ENCODE measurements at places on chromosomes 12 and 14.

- no peak for DNase-seq
These were observed 87.8 kb upstream of the EEA1 start for GRCh38 chr12:93016752-93017350.

DNA sequence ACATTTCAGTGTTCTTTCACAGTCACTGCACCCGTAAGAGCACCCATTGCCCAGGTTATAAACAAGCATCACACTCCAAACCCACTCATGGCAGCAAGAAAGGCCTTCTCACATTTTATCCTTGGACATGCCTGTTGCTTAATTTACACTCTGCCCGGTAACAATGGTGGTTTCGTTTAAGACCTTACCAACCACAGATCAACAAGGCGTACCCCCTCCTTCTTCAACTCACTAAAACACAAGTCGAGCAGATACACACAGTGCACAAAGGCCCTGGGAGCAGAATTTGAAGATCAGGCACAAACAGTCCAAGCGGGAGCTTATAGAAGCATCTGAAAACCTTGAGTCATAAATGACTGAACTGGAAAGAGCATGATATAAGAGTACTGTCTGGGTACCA is 98.1 kb downstream of the GALC start:
- DNase-seq, result no peak

GRCh38 chr12:127729381-127729780 is 537.6 kb upstream of the TMEM132C start:
- no peak for DNase-seq

DNA sequence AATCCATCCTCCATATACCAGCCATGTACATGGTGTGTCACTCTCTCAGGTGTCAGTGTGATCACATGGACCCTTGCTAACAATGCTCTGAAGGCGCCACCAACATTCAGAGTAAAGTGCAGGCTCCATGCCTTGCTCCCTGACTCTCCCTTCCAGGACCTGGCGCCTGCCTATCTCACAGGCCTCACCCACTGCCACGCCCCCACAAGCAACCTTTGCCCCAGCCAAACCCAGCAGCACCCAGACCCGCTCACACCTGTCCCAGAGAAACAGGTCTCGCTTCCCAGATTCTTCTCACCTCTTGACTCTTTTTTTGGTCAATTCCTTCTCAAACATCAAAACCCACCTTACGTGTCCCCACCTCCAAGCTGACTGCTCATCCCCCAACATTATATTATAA is 52.3 kb downstream of the KCNK10 start:
- no peak for DNase-seq

GRCh38 chr12:107778383-107779025 is 4.0 kb downstream of the ASCL4 start:
- DNase-seq, result no peak

- DNase-seq, result no peak
These were observed 14.2 kb downstream of the SSH1 start for GRCh38 chr12:108843187-108843586.

GRCh38 chr12:31233061-31233730 is 92.8 kb downstream of the SINHCAF start:
- DNase-seq, result no peak

GRCh38 chr12:131803961-131804521 is 24.2 kb upstream of the MMP17 start:
- DNase-seq, result no peak

- peak; percentile 39 for DNase-seq
These were observed 60.6 kb downstream of the FBXL14 start for GRCh38 chr12:1533602-1534304.

- DNase-seq, result no peak
These were observed 6.4 kb upstream of the ISM2 start for GRCh38 chr14:77505031-77505430.

GRCh38 chr14:50773632-50774541 is 57.1 kb downstream of the NIN start:
- peak; percentile 7 for DNase-seq

- no peak for DNase-seq
These were observed 183.5 kb upstream of the CAND1 start for GRCh38 chr12:67085699-67086098.

GRCh38 chr12:104273503-104273902 is 30.0 kb upstream of the EID3 start:
- no peak for DNase-seq

GRCh38 chr12:107560165-107560898 is 125.3 kb upstream of the PWP1 start:
- DNase-seq, result no peak

- DNase-seq, result no peak
These were observed 866.0 kb upstream of the TMEM132C start for GRCh38 chr12:127401005-127401404.

- DNase-seq, result no peak
These were observed 46.1 kb upstream of the OTOGL start for GRCh38 chr12:80053051-80053790.

DNA sequence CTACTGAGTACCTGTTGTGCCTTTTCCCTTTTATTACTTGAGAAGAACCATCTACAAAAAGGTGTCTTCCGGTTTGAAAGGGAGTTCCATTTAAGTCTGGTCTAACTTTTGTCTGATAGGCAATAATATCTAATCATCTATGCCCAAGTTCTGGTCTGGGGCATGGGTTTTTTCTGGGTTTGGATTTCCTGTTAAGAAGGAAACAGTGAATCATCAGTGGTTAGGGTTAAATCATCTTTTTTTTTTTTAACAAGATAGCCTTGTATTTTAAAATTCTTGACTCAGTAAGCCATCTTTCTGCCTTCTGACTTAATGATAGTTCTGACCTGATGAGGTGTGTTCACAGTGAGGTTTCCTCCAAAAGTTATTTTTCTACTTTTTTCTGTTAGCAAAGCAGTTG is 29.3 kb upstream of the CPNE8 start:
- DNase-seq, result no peak

DNA sequence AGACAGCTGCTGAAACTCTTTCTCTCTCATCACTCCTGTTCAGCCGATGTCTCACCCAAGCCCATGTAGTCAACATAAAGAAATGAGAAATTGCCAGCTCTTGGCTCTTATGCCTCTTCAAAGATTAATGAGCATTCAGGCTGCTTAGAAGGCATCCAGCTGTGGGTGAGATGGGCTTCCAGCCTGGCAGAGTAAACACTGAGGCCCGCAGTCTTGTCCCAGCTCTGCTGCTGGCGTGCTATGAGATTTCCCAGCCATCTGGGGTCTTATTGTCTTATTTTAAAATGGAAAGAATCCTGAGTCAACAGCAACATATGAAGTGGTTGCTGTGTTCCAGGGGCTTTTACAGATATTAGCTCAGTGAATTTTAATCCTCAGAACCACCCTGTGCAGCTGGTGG is 12.6 kb downstream of the RXYLT1 start:
- DNase-seq, result no peak

DNA sequence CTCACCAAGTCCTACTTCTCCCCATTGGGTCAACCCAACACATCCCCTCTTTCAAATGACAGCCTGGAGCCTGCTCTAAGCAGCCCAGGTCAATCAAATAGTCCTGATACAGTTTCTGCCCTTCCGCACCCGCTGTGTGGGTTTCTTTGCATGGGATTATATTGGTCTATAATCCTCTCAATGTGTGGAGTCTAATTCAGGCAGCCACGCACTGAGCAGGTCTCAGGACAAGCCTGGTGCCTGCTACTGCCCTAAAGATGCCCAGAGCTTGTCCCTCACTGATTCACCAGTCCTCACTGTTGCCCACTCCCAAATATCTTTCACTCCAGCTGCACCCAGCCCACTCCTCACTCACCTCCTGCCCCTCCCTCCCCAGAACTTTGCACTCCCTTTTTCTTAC is 16.4 kb downstream of the ACTN1 start:
- no peak for DNase-seq

- peak; percentile 58 for DNase-seq
These were observed 7.4 kb upstream of the GLRX5 start for GRCh38 chr14:95527387-95528002.

DNA sequence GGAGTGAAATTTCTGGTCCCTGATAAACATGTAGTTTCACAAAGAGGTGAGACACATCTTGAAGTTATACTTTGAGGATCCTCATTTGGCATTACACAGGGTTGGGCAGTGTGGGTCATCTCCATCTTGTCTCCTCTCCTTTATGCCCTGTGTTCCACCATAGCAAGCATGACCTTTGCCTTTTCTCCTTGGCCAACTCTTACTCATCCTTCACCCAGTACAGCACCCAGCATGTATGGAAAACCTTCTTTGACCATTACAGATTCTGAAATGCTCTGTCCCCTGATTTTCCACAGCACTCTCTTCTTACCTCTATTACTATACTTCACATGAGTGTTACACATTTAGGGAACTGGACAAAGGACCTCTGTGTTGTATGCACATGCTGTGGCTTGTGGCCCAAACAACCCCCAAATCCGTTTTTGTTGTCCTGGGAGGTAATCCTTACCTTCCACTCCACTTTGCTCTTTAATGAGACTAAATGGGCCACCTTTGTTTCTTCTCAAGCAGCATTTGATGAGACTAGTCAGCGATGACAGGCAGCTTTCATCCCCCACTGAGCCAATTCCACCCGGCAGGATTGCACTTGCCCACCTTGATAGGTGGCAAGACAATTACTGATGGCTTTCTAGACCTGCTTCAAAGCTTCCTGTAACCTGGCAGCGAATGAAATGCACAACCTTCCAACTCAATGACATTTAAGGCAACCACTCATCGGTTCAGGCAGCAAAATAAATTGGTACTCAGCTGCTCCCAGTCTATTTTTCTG is 163.5 kb downstream of the MON2 start:
- no peak for DNase-seq

DNA sequence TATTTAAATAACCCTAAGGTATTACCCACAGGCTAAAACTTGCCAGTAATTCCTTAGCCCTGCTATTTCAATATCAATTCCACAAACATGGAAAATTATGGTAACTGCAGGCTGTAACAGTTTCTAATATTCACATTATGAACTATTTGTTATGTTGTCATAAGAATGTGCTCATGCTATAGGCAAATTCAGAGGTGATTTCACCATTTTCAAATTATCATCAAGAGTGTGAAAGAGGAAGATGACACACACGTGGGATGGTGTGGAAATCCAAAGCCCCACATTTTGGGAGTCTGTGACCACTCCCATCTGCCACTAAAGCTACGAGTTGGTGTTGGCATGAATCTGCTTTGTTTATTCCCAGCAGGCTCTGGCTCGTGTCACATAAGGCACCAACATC is 5.9 kb upstream of the MYO1A start:
- DNase-seq, result no peak

DNA sequence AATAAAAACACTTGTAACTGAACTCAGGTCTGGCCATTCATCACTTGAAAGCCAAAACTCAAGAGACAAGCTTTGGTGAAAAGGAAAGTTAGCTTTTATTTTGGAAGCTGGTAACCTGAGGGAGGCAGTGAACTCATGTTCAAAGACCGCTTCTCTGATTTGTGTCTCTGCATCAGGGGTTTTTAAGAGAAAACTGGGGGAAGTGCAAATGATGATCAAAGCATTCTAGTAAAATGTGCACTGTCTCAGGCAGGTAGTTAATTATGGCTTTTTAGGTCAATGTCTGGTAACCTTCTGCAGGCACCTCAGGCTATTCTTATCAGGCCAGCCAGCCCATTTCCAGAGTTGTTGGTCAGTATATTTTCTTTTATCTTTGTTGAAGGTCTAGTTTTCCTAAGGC is 162.2 kb downstream of the SYT10 start:
- no peak for DNase-seq

GRCh38 chr12:90987520-90987919 is 17.3 kb downstream of the EPYC start:
- no peak for DNase-seq

DNA sequence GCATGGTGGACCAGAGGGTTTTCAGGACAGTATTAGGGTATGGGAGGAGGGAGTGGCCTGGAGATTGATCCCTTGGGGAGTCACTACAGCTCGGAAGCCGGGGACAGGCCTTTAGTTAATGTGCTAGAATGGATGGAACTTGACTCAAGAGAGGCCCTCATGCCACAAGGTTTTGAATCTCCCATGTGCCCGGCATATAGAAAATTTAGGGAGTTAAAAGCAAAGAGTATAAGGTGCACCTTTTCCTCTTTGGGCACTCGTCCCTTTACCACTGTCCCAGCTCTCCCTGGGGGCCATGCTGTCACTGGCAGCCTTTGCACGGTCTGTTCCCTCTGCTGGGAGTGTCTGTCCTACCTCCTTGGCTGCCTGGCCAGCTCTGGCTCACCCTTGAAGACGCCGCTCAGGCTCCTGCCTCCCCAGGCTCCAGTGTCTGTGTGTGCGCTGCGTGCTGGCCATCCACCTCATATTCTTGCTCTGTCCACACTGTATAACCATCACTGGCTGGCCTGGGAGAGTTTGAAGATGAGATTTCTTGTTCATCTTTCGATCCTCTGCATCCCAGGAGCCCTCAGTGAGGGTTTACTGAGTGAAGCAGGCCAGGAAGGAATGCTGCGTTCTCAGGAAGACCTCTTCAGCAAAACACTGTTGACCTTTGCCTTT is 161.3 kb downstream of the ZFP36L1 start:
- no peak for DNase-seq

DNA sequence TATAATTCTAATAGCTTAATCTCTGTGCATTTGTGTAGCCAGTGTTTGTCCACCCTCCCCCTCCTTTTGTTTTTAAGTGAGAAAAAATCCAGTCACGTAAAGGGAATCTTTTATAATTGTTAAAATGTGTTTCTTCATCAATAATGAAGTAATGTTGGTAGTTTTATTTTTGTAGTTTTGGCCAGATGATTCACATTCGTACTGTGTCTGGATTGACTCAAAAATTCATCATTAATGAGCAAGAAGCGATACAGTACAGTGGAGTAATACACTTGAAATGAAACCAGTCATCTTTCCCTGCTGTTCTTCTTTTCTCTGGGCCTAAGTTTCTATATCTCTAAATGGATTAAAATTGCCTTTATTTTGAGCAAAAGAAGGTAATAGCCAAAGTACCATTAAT is 86.5 kb downstream of the SRGAP1 start:
- no peak for DNase-seq

DNA sequence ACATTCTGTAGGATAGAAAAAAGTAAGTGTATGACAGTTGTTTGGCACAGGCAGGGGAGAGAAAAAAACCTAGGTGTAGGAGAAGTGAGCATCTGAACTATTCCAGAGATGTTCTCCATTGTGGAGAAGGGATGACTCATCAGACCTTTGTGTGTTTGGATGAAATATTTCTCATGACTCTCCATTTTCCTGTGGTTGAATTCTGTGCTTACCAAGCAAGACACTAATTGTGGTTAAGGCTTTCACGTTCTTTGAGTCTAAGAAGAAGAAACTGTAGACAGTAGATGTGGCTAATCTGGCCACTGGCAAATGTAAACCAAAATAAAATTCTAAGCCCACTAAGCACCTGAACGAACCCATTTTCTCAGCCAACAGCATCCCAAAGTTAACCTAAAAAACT is 107.9 kb upstream of the GZMB start:
- no peak for DNase-seq
